GM12864 (cell line): ENCODE measurements at places on chromosomes 3 and 15.

- no peak for DNase-seq
Observed at GRCh38 chr15:83283138-83283812, 1.2 kb downstream of the BNC1 start.

- no peak for DNase-seq
Observed at GRCh38 chr15:64681424-64682024, 93.9 kb downstream of the RBPMS2 start.

GRCh38 chr15:72962054-72962702, 90.1 kb upstream of the NEO1 start:
- no peak for DNase-seq

DNA sequence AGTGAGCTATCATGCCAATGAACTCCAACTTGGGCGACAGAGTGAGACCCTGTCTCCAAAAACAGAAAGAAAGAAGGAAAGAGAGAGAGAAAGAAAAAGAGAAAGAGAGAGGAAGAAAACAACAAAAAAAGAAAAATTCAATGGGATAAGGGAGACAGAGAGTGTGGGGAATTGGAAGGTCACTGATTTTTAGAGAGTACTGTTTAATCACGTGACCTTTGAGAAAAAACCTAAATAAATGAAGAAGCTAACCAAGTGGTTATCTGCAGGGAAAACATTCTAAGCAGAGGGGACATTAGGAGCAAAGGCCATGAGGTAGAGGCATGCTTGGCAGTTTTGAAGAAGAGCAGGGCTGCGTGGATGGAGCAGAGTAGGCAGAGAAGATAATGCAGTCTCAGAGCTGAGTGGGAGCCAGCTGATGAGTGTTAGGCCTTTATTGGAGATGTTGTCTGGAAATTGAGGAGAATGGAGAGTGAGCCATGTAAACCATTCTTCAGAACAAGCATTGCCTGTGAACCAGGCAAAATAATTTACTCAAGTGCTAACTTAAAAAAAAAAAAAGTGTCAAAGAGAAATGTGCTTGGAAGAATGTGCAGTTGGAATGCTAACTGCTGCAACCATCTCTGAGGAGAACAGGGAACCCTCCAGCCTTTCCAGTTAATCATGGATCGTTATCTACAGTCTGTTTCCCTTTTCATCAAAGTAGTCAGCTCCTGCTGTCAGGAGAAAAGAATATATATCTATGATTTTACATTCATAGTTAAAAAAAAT, 377.3 kb upstream of the SEMA6D start:
- DNase-seq = no peak

DNA sequence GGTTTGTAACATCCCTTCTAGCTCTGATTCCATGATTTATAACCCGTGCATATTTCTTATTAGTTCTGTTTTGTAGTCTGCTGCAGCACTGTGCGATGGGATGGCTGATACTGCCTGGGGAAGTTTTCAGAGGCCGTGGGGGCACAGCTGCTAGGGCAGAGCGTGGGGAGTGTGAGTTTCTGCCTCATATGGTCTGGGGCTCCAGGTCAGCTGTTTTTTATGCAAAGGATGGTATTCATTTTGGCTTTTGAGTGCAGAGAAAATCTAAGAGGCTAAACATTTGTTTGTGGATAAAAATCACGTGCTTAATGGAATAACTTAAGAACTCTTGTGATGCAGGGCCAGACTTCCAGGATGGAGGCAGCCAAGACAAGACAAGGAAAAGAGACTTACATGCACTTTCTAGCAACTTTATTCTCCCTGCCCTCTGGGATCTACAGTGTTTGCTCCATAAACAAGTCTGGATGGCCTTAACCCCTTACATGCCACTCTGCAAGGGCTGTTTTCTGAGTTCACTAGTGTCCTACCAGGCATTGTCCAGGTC, 45.5 kb upstream of the CFAP161 start:
- DNase-seq = no peak

GRCh38 chr15:51193526-51193925, 98.8 kb upstream of the TNFAIP8L3 start:
- no peak for DNase-seq

- DNase-seq = no peak
Observed at GRCh38 chr3:86865506-86865905, 125.4 kb downstream of the VGLL3 start.

GRCh38 chr3:153163393-153163724, 1.3 kb downstream of the RAP2B start:
- DNase-seq = no peak

GRCh38 chr3:16399473-16399872, 114.0 kb downstream of the RFTN1 start:
- DNase-seq = no peak

GRCh38 chr3:122322095-122323075, 2.7 kb upstream of the CSTA start:
- no peak for DNase-seq

DNA sequence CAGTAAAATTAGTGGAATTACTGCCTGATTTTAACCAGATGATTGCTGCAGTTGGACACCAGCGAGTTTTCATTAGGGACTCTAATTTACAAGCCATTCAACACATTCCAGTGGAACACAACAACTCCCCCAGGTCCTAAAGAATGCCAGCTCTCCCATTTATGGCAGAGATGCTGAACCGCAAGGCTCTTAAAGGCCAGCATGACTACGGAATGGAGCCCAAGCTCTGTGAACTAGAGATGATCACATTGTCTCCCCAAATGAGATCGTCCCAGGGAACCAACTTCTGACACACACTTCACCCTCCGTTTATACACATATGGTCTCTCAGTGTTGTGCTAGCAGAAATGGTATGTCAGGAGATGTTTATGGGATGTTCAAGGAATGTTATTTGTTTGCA, 446.2 kb upstream of the NR2F2 start:
- no peak for DNase-seq

DNA sequence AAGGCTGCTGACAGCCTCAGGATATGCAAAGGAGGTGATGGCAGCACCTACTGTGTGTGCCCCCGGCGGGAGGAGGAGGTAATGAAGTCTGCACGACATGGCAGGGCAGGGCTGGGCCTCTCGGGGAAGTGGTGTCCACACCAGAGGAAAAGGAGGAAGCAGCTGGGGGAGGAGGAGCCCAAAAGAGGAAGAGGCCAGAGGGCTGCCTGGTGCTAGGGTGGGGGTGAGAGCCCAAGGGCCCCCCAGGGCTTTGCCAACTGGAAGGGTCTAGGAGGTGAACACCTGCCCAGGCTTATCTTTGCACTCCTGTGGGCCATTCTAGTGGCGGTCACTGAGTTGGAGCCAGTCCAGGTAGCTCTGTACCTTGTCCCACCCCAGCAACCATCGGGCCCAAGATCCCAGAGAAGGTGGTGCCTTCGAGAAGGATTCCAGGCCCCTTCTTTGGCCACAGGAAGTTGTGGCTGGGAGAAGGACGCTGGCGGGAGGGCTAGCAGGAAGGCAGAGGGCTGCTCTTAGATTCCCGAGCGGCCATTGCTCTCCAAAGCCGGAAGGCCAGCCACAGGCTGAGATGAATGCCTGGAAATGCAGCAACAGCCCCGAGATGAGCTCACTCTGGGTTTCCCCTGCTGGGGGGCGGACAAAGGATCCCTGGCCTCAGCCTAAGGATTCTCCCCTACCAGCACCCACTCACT, 7.0 kb downstream of the GNAI2 start:
- no peak for DNase-seq

DNA sequence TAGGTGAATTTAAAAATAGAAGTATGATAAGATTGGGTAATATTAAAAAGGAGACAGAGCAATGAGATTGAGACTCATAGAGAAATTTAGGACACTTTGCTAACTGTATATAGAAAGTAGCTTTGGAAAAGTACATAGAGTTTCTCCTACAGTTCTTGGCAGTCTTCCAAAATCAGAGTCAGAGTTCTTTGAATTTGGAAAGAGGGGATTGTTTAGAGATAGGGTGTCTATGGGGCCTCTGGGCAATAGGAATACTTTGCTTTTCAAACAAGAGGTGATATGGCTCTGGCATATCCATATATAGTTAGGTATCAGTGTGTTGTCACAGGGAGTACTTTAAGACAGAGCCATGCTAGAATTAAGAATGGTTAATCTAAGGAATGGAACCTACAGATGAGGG, 477.1 kb upstream of the KCNMB2 start:
- no peak for DNase-seq

GRCh38 chr3:49310677-49311076, 29.2 kb downstream of the USP4 start:
- DNase-seq = no peak

DNA sequence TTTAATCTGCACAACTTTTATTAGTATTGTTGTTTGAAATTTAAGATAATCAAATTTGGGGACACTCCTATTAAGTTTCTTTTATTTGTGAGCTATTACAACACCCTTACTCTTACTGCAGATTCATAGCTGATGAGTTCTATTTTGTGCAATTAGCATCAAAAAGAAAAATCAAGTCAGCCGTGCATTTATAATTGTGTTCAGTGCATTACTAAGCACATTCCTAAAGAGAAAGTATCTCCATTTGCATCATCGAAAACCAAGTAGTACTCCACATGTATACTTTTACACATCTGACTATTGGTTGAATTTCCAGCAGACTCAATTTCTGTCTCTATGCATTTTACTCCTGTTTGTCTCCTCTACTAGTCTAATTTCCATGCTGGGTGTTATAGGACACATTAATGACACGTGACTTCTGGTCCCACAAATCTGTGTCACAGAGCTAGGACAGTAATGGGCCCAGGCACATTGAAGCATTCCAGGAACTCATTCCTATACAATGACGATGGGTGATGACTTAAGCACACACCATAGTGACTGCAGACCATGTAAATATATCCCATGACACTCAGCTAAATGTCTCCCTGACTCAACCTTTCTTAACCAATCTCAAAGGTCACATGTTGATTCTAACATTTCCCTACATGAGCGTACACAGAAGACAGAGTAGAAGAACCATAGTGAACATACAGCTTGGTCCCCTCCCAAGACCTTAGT, 477.5 kb downstream of the LPP start:
- no peak for DNase-seq

- no peak for DNase-seq
Observed at GRCh38 chr3:75089841-75090240, 475.4 kb upstream of the CNTN3 start.

GRCh38 chr3:184712248-184713039, 580 bp upstream of the MAGEF1 start:
- DNase-seq = no peak
